Caki2 (cell line): ENCODE measurements at places on chromosomes 13 and 19.
A peak's percentile ranks its signal among the peaks of the same experiment; 100 is the strongest.

- DNase-seq: no peak
These were observed 47.3 kb upstream of the NPAS1 start for GRCh38 chr19:46972311-46972710.

GRCh38 chr13:41365631-41366030 is 54.6 kb downstream of the NAA16 start:
- no peak for DNase-seq

DNA sequence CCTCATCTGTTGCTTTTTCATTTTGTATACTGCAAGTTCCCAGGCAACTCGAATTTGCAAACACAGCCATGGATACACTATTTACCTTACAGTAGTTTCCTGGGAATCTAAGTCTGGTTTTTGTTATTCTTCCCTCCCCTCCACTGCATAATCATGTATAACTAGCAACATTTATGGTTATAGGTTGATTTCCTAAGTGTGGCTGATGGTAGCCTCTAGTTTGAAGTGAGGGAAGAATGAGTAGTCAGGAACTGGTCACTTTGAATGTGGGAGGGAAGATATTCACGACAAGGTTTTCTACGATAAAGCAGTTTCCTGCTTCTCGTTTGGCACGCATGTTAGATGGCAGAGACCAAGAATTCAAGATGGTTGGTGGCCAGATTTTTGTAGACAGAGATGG is at the start of gene KCNRG:
TSS of gene KCNRG (plus strand) at position 187 of the 400 bp plus-strand sequence. CDS start at position 237, 50 bp downstream.
- peak; percentile 14 for DNase-seq

DNA sequence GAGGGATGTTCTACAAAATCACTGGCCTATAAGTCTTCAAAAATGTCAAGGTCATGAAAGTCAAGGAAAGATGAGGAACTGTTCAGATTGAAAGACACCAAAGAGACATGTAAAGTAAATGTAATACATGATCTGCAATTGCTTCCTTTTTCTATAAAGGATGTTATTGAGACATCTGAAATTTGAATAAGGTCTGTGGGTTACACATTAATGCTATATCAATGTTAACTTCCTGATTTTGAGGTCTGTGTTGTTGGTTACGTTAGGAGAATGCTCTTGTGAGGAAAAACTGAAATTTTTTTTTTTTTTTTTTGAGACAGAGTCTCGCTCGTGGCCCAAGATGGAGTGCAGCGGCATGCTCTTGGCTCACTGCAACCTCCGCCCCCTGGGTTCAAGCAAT is 197.4 kb downstream of the RGCC start:
- no peak for DNase-seq

DNA sequence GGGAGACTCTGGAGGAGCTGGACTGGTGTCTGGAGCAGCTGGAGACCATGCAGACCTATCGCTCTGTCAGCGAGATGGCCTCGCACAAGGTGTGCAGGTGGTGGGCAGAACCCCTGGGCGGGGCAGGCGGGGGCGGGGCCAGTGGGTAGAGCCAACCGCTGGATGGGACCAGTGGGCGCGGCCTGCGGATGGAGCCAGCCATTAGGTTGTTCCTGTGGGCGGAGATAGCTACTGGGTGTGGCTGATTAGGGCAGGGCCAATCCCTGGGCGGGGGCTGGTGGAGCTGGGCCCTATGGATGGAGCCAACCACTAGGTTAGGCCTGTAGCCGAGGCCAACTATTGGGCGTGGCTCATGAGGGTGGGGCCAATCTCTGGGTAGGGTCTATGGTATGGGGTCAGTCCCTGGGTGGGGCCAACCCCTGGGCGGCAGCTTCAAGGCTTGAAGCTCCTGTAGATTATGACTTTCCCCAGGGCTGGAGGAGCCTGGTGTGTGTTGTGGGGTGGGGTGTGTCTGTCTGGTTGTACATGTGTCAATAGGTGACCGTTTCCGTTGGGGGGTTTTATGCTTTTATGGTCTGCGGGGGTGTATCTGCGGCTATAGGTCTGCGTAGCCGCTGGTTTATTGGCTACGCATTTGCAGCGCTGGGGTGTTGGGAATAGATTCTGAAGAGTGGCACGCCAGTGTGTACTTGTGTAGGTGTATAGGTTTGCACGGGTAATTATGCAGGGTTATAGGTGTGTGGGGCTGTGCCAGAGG is 30.7 kb downstream of the PDE4A start:
- peak; percentile 35 for DNase-seq

DNA sequence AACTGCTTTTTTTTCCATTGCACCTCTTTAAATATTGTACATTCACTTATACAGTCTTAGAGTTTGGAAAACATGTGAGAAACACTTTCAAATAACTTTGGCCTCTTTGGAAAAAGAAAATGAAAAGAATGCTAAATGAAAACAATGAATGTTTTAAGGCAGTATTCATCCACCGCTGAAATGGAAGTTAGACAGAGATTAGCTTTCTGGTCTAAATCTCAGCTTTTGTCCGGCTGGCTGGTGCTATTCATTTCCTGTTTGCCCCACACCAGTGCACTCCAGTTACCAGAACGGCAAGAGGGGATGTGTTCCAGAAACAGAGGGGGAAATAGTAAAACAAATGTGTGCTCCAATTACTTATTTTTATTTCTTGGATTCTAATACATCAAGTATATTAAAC is 1201.3 kb downstream of the EFNB2 start:
- DNase-seq: no peak

GRCh38 chr13:60754211-60755090 is 357.4 kb downstream of the TDRD3 start:
- no peak for DNase-seq

GRCh38 chr19:48806518-48806817 is 4.4 kb downstream of the BCAT2 start:
- DNase-seq: no peak

DNA sequence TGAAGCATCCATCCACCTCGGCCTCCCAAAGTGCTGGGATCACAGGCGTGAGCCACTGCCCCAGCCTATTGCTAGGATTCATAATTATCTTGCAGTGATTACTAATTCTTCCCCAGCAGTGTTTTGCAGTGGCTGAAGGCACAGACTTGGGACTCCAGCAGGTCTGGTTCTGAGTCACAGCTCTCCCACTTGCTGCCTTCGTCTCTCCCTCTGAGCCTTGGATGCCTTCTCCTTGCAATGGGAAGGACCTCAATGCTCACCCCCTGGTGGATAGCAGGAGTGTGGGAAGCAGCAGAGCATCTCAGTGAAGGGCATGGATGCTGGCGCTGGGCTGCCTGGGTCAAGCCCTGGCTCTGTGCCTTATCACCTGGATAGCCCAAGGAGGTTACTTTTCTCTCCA is 37.6 kb upstream of the SHKBP1 start:
- no peak for DNase-seq

- DNase-seq: no peak
These were observed 204.7 kb upstream of the DACH1 start for GRCh38 chr13:72071713-72072112.
